Neural cell (in vitro differentiated cells): ENCODE measurements at places on chromosomes 5 and 9. TPM values are rescaled to one million over a fixed set of nuclear protein-coding genes. Genes with fewer than 3 reads are reported as not detected.

The CDKN2B-AS1 gene
- polyA plus RNA-seq: not detected in 2 replicates

The EQTN gene
- polyA plus RNA-seq: not detected in 2 replicates

The APBB3 gene
- 131 and 149 TPM in 2 replicates for polyA plus RNA-seq

The LURAP1L gene
- 0.59 TPM in 1 of 2 replicates, not detected in the other for polyA plus RNA-seq

The ORM2 gene
- polyA plus RNA-seq: not detected in 2 replicates

The PCDHGB6 gene
- 29.2 and 34.4 TPM in 2 replicates for polyA plus RNA-seq

The PCDHGC3 gene
- 2.1 and 2.8 TPM in 2 replicates for polyA plus RNA-seq

The DMRT3 gene
- not detected in 2 replicates for polyA plus RNA-seq

The CCDC152 gene
- 0.87 and 1.5 TPM in 2 replicates for polyA plus RNA-seq

The DNAH5 gene
- 11.3 and 12.8 TPM in 2 replicates for polyA plus RNA-seq

The CCDC192 gene
- not detected in 2 replicates for polyA plus RNA-seq

The PCDHAC2 gene
- polyA plus RNA-seq: 7.6 and 9.3 TPM in 2 replicates

The ZNF300 gene
- polyA plus RNA-seq: 126 and 133 TPM in 2 replicates

The DOLK gene
- 11.3 and 14.4 TPM in 2 replicates for polyA plus RNA-seq

The BTNL3 gene
- polyA plus RNA-seq: not detected in 2 replicates

The ZCCHC7 gene
- polyA plus RNA-seq: 10.9 TPM in 2 replicates

The LHX6 gene
- polyA plus RNA-seq: 0.14 and 0.26 TPM in 2 replicates

The AIF1L gene
- 3.4 TPM in 2 replicates for polyA plus RNA-seq

The HINT1 gene
- polyA plus RNA-seq: 617 and 706 TPM in 2 replicates

The LECT2 gene
- polyA plus RNA-seq: not detected in 2 replicates

The GLT6D1 gene
- polyA plus RNA-seq: not detected in 2 replicates

The BAAT gene
- 0.44 and 0.61 TPM in 2 replicates for polyA plus RNA-seq

The RAD50 gene
- 6.7 and 7.5 TPM in 2 replicates for polyA plus RNA-seq

The BNIP1 gene
- polyA plus RNA-seq: 23.3 and 26.2 TPM in 2 replicates

The FBN2 gene
- polyA plus RNA-seq: 1.6 and 2.3 TPM in 2 replicates

The CTSV gene
- 0.32 and 1.8 TPM in 2 replicates for polyA plus RNA-seq

The GM2A gene
- polyA plus RNA-seq: 0.40 and 0.98 TPM in 2 replicates

The PCDHB13 gene
- 1.0 and 1.6 TPM in 2 replicates for polyA plus RNA-seq

The GGTA1 gene
- polyA plus RNA-seq: not detected in 2 replicates

The PCDHA12 gene
- 12.8 and 13.9 TPM in 2 replicates for polyA plus RNA-seq

The INSYN2B gene
- 0.37 and 5.5 TPM in 2 replicates for polyA plus RNA-seq

The KIF20A gene
- polyA plus RNA-seq: 1.9 and 2.1 TPM in 2 replicates

The RNF183 gene
- not detected in 2 replicates for polyA plus RNA-seq

The MRPL22 gene
- polyA plus RNA-seq: 26.8 and 28.0 TPM in 2 replicates

The NR4A3 gene
- polyA plus RNA-seq: 2.7 and 3.3 TPM in 2 replicates

The WNK2 gene
- 37.1 and 38.3 TPM in 2 replicates for polyA plus RNA-seq

The ADGRD2 gene
- polyA plus RNA-seq: not detected in 2 replicates

The HAUS6 gene
- 13.5 and 15.2 TPM in 2 replicates for polyA plus RNA-seq

The PLAC8L1 gene
- 0.93 and 1.2 TPM in 2 replicates for polyA plus RNA-seq

The WDR38 gene
- polyA plus RNA-seq: not detected in 2 replicates

The TRAF1 gene
- polyA plus RNA-seq: 0.42 and 0.89 TPM in 2 replicates

The SLC34A1 gene
- not detected in 2 replicates for polyA plus RNA-seq

The FAM221B gene
- 0.09 TPM in 1 of 2 replicates, not detected in the other for polyA plus RNA-seq

The FEM1C gene
- 15.1 and 16.4 TPM in 2 replicates for polyA plus RNA-seq

The HSDL2 gene
- polyA plus RNA-seq: 7.1 and 9.0 TPM in 2 replicates

The BRINP1 gene
- 15.6 and 20.3 TPM in 2 replicates for polyA plus RNA-seq

The INSL6 gene
- polyA plus RNA-seq: not detected in 2 replicates
